Fibroblast of skin of right biceps (primary cell): ENCODE measurements at places on chromosomes 7 and 10.

GRCh38 chr7:69419934-69420333 lies 178.3 kb upstream of the AUTS2 start:
- peak; percentile 59 for DNase-seq

DNA sequence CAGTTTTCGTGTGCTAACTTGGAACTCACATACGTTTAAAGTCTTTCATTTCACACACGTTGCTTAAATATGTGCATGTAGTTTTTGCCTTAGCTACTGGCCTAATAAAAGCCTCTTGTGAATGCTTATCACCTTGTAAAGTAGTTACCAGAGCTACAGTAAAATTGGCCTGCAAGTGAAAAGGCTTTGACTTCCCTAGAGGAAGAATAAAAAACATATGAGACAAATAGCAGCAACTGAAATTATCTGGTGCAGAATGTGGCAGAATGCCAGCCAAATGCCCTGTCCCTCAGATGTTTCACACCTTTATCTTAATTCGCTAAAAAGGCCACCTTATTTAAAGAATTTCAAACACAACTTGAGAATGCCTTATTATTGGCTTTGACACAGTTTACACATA lies 28.1 kb upstream of the RPA3 start:
- DNase-seq: no peak

- DNase-seq: no peak
Measured at GRCh38 chr7:36692456-36692855, 31.8 kb downstream of the AOAH start.

DNA sequence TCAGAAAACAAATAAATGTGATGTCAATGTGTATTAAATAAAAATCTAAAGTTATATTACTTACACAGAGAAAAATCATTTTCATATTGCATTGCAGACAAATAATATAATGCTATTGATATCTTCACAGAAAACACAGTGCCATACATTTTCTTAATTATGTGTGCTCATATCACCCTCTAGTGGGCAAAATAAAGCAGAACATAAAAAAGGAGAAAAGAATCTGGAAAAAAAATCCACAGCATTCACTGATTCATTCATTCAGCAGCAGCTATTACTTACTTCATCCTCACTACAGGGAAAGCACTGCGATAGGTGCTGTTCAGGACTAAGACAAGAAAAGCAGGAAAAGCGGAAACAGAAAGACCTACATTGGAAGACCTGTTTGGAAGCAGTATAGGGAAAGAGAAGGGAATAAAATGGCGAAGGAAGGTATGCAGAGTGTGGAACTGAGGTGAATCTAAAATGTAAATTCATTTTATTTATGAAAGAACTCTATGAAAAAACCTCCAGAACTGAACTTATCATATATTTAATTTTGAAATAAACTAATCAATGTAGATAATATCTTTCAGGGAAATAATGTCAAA lies 73.2 kb downstream of the POT1 start:
- peak; percentile 41 for DNase-seq

DNA sequence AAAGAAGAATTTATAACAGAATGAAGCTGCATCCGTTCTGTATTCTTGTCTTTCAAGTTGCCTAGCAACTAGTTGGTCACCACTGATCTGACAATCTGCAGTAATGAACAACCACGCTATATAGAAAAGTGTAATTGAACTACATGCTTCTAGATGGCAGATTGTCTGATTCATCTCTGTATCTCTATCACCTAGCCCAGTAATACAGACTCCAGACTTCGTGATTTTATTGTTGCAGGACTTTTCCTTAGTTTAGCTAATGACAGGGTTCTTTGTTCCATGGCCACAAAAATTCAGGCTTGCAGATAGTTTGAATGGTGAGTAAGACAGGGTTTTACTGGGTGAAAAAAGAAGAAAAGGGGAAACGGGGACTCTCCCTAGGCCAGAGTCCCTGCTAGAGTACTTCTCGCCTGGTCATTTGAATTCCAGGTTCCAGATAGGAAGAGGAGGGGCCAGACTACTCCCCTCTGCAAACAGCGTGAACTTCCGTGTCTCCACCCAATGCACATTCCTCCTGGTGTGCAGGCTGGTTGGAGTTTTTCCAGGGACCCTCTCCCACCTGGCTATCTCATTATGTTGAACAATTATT lies 45.9 kb downstream of the COL1A2 start:
- DNase-seq: peak; percentile 40
